ENCODE measurements at places on chromosomes 12 and 14.

DNA sequence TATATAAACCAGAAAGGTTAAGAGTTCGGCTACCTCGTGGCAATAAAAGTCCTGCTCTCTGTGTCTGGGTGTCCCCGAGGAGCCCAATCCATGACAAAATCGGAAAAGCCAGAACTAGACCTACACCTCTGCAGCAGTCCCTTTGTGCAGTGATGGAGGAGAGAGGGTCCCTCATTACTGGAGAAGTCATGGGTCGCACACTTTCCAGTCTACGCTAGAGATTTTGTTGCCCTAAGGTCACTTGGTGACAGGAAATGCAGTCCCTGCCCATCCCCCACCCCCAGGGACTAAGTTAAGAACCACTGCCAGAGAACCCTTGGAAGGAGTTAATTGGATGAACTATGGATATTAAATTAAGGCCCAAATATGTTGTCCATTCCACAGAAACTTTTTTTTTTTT lies 104.4 kb upstream of the ATF7IP start:
- H3K27me3 ChIP-seq = no peaks in the 10 kb centered on the region
- peaks cover 35% of the 10 kb centered on the region for H3K4me1 ChIP-seq
- no peak overlapping the region for H3K4me3 ChIP-seq
- H3K27ac ChIP-seq = peak overlapping the region; percentile 88

DNA sequence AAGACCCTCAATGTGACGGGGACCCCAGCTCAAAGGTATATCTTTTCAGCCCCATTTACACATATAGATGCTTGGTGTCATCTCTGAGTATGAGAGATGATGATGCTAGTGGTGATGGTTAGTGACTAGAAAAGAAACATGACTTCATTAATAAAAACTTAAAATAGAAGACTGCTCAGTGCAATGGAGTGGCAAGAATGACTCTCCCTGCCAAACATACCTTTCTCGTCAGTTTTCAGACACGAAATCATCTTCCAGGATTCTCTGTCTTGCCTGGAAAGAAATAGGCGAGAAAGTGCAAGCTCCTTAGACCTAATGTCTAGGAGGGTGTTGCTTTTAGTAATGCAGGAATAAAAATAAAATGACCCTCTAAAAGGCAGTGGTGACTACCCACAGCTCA lies 71.7 kb downstream of the TPH2 start:
- H3K36me3 ChIP-seq = no peaks in the 10 kb centered on the region
- H3K27me3 ChIP-seq = no peaks in the 10 kb centered on the region
- no peaks in the 10 kb centered on the region for H3K4me1 ChIP-seq

DNA sequence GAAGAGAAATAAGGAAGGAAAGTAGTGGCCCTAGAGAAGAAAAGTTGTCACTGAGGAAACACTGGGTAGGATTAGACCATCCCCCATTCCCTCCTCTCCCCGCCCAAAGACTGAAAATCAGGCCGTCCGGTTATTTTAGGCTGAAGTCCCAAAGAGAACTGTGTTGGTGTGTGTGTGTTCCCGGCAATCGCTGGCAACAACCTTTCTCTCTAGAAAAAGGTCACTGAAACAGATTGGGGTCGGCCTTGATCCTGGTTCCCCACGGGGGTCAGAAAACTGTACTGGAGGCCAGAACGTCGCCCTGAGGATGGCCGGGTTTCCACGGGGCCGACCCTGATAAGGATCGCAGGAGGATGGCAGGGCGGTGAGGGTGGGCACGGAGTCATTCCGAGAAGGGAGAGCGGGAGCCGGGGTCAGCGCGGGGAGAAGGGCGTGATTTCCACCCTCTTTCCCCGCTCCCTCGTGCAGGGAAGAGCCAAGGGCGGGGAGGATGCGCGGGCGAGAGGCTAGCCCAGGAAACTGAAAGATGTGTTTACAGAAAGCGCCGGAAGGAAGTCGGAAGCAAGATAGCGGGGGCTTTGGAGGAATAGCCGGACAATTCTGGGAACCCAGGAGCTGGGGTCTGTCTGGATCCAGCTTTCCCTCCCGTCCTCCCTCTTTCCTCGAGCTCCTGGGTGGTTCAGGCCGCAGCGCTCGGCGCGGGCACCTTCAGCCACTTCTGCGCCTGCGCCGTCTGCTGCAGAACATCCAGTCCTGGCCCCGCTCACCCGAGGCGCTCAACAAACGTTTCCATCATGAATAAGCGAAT lies 25.3 kb upstream of the SPTLC2 start:
- H3K4me3 ChIP-seq = peak overlapping the region; percentile 33
- H3K36me3 ChIP-seq = no peaks in the 10 kb centered on the region
- DNase-seq = peak; percentile 57
- H3K4me1 ChIP-seq = peaks cover 22% of the 10 kb centered on the region

DNA sequence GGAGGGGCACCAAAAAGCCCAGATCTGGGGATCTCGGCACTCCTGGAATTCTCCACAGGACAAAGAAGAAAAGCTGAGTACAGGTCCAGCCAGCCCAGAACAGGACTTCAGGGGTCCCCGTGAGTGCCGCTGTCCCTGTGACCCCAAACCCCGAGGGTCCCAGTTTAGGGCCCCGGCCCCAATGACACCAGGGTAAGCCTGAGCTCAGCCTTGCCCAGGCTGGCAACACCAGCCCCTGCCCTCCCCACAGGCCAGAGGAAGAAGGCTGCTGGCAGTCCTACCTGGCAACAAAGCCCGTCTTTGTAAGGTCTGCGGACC lies 1.8 kb downstream of the CDK2AP1 start:
- DNase-seq = no peak
- peaks cover 17% of the 10 kb centered on the region for H3K36me3 ChIP-seq
- peak overlapping the region; percentile 53 for H3K27ac ChIP-seq
- H3K4me3 ChIP-seq = peak overlapping the region; percentile 69
- H3K4me1 ChIP-seq = peaks cover 9% of the 10 kb centered on the region

DNA sequence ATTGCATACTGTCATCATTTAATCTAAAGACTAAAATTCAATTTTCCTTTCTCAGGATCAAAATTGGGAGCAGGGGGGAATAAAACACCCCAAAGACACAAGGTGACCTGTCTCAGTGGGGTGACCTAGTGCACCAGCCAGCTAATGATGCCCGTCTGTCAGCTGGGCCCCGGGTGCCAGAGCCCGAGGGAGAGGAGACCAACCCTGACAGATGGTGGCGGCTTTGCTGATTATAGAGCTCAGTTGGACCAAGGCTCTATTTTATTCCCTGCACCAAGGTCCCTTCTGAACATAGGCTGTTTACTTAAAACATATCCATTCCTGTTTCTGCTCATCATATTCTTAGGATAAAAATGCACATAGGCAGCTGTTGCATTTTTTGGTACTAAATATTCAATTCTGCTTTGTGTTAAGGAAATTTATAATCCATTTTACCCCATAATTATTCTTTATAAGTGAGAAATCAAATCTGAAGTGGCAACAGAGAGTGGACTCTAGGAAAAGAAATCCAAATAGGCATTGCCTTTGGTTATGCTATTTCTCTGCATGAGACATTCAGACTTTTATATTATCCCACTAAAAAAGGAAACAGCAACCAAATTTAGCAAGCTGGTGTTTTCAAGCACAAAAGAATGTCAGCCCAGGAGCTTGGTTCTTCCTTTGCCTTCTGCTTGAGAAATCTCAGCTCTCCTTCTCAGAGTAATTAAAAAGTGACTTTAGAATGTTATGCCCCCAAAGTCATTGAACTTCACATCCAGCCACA lies 96.8 kb upstream of the IFNG-AS1 start:
- H3K27ac ChIP-seq = no peak overlapping the region
- no peaks in the 10 kb centered on the region for H3K27me3 ChIP-seq
- peaks cover 2% of the 10 kb centered on the region for H3K4me1 ChIP-seq
- H3K4me3 ChIP-seq = no peak overlapping the region

DNA sequence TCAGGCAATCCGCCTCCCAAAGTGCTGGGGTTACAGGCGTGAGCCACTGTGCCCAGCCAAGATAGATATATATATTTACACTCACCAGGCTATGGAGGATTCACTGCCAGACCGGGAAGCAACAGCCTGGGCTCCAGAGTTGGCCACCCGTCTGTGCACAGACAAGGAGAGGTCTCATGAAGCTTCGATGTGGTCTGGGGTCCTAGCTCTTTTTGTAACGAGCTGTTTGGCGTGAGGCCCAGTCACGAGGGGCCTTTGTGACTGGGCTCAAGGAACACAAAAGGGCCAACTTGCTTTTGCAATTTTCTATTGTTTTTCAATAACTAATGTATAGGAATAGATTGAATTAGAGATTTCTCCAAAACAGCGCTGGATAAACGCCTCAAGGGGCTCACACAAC lies 77.6 kb upstream of the EIF5 start:
- H3K27me3 ChIP-seq = no peaks in the 10 kb centered on the region
- no peaks in the 10 kb centered on the region for H3K36me3 ChIP-seq
- no peak overlapping the region for H3K27ac ChIP-seq
- no peak overlapping the region for H3K4me3 ChIP-seq
- no peak for DNase-seq

DNA sequence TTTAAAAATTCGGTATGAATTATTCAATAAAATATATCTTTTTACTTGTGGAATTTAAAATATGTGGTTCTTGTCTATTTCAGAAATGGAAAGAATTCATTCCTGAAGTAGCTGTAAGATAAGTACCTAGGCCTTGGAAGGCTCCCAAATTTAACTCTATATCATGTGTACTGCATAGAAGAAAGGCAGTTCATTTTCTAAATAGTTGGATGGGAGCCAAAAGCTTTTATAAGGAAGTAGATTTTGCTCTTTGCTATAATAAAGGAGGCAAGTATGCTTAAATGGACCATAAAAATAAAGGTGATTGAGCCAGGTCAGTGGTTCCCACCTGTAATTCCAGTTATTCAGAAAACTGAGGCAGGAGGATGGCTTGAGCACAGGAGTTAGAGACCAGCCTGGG lies 187.5 kb downstream of the ATXN7L3B start:
- no peaks in the 10 kb centered on the region for H3K4me1 ChIP-seq
- no peak overlapping the region for H3K4me3 ChIP-seq
- no peak for DNase-seq
- no peaks in the 10 kb centered on the region for H3K36me3 ChIP-seq
- H3K27me3 ChIP-seq = no peaks in the 10 kb centered on the region

GRCh38 chr14:34170882-34171281 lies 220.0 kb upstream of the EGLN3 start:
- H3K36me3 ChIP-seq = no peaks in the 10 kb centered on the region
- peaks cover 4% of the 10 kb centered on the region for H3K27me3 ChIP-seq
- no peak for DNase-seq
- H3K27ac ChIP-seq = no peak overlapping the region
- H3K4me1 ChIP-seq = peaks cover 2% of the 10 kb centered on the region

GRCh38 chr14:99506276-99506675 lies 25.1 kb downstream of the CCNK start:
- no peak overlapping the region for H3K27ac ChIP-seq
- no peak overlapping the region for H3K4me3 ChIP-seq
- H3K4me1 ChIP-seq = no peaks in the 10 kb centered on the region
- DNase-seq = no peak

DNA sequence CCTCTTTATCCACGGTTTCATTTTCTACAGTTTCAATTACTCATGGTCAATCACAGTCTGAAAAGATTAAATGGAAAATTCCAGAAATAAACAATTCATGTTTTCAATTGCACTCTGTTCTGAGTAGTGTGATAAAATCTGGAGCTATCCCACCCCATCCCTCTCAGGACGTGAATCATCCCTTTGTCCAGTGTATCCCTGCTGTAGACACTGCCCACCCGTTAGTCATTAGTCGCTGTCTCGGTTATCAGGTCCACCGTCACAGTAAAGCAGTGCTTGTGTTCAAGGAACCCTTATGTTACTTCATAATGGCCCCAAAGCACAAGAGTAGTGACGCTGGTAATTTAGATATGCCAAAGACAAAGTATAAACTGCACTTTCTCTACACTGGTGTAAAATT lies 141.0 kb upstream of the LMNTD1 start:
- H3K36me3 ChIP-seq = no peaks in the 10 kb centered on the region
- peaks cover 15% of the 10 kb centered on the region for H3K4me1 ChIP-seq
- H3K4me3 ChIP-seq = no peak overlapping the region
- DNase-seq = peak; percentile 66

GRCh38 chr12:92365333-92365732 lies 219.7 kb upstream of the BTG1 start:
- H3K27ac ChIP-seq = no peak overlapping the region
- no peaks in the 10 kb centered on the region for H3K36me3 ChIP-seq
- no peak overlapping the region for H3K4me3 ChIP-seq
- DNase-seq = no peak

DNA sequence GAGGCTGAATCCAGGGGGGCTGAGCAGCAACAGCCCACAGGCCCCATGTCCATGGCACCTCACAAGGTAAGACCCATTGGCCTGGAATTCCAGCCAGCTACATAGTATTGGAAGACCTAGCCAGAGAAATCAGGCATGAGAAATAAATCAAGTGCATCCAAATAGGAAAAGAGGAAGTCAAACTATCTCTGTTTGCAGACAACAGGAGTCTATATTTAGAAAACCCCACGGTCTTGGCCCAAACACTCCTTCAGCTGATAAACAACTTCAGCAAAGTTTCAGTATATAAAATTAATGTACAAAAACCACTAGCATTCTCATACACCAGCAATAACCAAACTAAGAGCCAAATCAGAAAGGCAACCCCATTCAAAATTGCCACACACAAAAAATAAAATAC lies 16.9 kb downstream of the PDE6H start:
- no peaks in the 10 kb centered on the region for H3K27me3 ChIP-seq
- DNase-seq = no peak
- H3K36me3 ChIP-seq = no peaks in the 10 kb centered on the region
- H3K4me3 ChIP-seq = no peak overlapping the region

- DNase-seq = no peak
- H3K27me3 ChIP-seq = no peaks in the 10 kb centered on the region
- no peaks in the 10 kb centered on the region for H3K36me3 ChIP-seq
- H3K4me3 ChIP-seq = no peak overlapping the region
- no peak overlapping the region for H3K27ac ChIP-seq
These were observed 103.2 kb downstream of the TSPAN8 start for GRCh38 chr12:71054551-71054950.
